Activated CD8-positive, alpha-beta memory T cell treated with anti-CD3 and anti-CD28 coated beads for 4 hours (primary cell): ENCODE measurements at places on chromosomes 3 and 15.

DNA sequence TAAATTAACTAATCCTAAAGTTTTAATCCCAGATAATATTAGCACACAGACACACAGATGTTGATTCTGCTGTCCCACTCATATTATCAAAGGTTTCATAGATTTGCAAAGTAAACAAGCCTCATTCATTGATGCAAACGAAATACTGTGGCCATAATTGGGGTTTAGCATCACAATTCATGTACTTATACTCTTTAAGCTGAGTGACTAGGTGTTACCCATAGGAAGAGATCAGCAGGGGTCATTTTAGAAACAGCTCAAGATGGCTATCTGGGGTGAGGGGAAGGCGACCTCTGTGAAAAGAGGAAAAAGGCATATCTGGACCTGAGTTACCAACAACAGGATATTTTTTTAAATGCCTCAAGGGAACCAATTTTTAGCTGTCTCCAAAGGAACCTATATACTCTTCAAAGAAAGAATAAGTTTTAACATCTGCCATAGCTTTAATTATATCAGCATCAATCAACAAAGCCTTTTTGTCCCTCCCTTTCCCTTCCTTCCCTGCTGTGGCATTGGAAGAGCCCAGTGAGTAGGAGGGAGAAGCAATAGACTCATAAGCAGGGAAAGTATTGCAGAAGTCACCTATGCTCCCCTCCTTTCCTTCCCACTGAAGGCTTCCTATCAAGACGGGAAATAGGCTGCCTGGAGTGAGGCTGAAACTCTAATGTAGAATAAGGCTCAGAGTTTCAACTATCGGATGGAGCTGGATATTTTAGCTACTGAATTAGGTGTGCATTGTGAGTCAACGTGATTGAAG is 553.4 kb downstream of the ZIC1 start:
- no peak for DNase-seq

DNA sequence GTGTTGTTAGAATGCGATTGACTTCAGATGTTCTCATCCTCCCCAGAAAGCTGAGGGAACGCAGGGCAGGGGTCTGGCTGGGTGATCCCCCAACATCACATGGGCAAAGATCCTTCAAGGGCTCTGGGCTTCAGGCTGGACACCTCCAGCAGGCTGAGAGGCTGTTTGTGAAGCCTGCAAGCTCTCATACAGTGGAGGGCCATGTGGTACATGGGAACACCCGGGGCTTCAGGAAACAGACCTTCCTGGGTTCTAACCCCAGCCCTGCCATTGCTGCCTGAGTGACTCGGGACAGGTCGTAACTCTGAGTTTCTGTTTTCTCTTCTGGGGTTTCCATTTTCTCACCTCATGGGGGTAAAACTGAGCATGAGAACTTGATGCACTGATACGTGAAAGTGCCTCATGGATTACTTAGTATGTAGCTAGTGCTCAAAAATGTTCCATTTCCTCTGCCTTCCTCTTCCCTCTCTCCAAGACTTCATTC is 81.2 kb downstream of the TLE3 start:
- DNase-seq: no peak

- DNase-seq: no peak
Measured at GRCh38 chr3:161069511-161070251, 35.5 kb downstream of the B3GALNT1 start.

DNA sequence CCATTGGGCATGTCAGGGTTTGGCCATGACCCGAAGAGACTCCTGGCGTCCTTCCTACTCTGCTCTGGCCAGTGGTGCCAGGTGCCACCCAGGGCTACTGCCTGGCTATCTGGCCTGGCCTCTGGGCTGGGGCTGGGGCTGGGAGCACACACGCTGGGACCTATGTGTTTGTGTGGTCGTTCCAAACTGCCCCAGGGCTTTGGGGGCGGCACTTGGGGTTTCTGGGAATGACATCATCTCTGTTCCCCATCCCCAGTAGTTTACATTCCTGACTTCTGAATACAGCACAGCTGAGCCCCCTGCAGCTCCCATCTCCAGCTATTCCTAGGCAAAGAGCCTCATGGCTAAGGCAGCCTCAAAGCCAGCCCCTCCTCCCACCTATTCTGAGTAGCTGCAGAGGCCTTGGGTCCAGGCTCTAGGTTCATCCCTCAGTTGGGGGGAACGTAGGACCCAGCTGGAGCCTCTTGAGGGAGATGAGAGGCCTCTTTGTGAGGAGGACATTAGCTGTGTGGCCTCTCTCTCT is 24.3 kb downstream of the PLEKHO2 start:
- no peak for DNase-seq

DNA sequence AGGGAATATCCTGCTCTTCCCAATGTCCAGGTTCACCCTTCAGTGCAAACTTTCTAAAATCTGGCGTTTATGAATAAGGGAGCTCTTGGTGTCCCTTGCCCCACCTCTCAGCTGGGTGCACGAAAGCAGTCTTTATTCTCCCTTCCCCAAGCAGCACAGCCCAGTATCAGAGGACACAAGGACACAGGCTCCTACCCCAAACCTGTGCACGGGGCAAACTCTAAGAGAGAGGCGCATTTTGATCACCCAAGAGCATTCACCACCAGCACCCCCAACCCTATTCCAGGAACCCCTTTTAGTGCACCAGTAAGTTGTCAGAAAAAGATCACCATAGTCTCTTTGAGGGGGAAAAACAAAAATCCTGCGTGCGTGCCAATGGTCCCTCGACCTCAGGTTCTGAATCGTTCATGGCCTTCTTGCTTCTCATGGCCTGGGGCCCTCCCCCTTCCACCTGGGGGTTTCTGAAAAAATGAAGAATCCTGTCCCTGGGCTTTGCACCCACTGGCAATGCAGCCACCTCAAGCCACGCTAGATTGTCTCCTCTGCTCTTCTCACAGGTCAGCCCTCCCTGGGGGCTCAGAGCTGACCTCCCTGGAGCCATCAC is 78.9 kb downstream of the FAM174B start:
- DNase-seq: no peak

DNA sequence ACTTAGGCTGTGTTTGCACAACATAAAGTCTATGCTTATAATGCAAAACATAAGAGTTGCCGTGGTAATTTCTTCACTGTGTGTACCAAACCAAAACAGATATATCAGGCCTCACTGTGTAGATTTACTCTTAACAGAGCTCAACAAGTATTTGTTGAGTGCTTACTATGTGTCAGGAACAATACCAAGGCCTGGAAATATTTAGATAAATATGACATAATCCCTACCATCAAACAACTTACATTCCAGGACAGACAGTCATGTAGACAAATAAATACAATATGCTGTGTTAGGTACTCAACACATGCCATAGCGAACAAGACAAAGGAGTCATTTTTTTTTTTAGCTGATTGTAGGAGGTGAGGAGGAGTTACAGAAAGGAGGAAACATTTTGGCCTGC is 554.0 kb downstream of the NSUN3 start:
- DNase-seq: no peak

DNA sequence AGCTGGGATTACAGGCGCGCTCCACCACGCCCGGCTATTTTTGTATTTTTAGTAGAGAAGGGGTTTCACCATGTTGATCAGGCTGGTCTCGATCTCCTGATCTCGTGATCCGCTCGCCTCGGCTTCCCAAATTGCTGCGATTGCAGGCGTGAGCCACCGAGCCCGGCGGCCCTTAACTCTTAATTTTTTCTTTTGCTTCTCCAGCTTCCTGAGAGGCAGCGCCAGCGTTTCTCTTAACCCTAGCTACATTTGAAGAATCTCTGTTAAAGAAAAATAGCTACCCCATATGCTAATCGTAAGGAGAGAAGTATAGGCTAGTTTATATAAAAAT is 465 bp upstream of the GK5 start:
- no peak for DNase-seq

DNA sequence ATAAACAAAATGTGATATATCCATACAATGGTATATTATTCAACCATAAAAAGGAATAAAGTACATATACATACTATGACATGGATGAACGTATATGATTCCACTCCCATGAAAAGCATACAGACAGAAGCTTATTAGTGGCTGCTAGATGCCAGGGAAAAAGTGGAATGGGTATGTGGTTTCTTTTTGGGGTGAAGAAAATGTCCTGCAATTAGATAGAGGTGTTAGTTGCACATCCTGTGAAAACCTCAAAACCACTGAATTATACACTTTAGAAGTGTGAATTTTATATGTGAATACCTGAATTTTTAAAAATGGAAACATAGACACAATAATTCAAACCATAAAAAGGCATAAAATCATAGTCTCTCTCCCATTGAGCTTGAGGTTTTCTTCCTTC is 11.2 kb downstream of the DENND6A start:
- DNase-seq: no peak

- DNase-seq: no peak
Measured at GRCh38 chr3:166362698-166363097, 525.5 kb upstream of the BCHE start.

DNA sequence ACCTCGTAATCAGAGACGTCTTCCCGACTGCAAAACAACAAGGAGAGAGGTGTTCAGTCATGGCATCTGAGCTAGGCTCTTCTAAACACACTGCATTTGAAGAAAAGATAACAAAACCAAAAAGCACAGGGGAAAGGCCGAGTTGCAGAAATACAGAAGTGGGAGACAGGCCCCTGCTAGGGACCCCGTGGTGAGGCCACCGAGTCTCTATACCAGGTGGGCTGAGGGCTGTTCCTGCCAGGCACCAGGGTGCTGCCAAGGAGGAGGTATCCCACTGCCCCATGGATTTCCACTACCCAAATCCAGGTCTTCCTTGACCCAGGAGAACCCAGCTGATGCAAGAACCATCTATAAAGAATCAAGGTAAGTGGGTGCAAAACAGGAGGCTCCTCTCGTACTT is 31.1 kb downstream of the RAB6B start:
- DNase-seq: no peak

- no peak for DNase-seq
Measured at GRCh38 chr15:75199357-75199940, 2.2 kb upstream of the C15orf39 start.

DNA sequence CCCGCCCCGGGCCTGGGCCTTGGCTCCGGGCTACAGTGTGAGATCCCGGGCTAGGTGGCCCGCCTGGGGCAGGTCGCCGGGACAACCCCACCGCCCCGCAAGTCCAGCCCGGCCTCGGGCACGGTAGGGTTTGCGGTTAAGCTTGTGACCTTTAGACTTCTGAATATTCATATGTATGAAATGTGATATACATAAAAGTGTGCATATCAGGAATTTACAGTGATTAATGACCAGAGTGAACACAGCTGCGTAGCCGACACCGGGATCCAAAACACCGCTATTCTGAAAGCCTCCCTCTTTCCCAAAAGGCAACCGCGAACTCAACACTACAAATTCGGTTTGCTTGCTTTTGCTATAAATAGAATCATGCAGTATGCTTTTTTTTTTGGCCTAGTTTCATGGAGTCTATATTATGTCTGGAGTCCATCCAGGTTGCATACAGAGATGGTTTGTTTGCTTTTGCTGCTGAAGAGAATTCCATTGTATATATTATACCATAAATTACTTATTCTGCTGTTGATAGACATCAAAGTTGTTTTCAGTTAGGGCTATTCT is 636 bp upstream of the SNRPA1 start:
- DNase-seq: no peak

DNA sequence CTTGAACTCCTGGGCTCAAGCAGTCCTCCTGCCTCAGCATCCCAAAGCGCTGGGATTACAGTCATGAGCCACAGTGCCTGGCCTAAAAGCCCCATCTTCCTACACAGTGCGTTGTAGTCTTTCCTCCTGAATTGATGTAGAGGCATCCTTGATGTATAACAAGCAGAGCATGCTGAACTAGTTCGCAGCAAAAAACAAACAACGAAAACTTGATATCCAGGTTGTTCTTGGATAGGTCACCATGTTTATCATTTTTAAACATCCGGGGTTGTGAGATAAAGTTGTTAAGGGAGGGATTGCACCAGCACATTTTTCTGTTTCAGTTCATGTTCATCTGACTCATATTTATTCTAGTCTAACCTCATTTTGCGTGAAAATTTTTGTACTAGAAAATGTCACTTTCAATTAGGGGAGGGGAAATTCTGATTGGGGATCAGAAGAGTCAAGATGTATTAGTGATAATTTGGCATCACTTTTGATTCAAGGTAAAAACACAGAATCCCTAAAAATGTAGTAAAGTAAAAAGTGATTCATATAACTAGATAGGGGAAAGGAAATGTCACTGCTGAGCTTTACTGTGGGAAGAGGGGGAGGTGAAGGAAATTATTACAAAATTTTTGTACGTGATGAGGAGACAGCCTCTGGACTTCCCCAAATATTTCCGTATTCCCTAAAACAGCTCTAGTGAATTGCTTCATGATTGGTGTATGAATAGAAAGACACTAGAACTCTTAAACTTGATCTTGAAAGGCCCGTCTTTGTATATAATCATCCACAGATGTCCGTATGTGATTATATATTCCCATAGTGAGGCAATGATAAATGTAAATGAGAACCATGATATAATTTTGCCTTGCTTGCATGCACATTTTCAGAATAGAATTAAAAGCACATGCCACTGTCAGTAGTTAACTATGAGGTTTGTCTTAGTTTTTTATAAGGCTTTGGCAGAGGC is 22.9 kb downstream of the RAB8B start:
- DNase-seq: no peak

- no peak for DNase-seq
Measured at GRCh38 chr3:60973321-60973720, 277.9 kb downstream of the FHIT start.

- no peak for DNase-seq
Measured at GRCh38 chr15:45397116-45397665, 18.8 kb upstream of the GATM start.

- DNase-seq: no peak
Measured at GRCh38 chr3:73787620-73788019, 162.9 kb upstream of the PDZRN3 start.

DNA sequence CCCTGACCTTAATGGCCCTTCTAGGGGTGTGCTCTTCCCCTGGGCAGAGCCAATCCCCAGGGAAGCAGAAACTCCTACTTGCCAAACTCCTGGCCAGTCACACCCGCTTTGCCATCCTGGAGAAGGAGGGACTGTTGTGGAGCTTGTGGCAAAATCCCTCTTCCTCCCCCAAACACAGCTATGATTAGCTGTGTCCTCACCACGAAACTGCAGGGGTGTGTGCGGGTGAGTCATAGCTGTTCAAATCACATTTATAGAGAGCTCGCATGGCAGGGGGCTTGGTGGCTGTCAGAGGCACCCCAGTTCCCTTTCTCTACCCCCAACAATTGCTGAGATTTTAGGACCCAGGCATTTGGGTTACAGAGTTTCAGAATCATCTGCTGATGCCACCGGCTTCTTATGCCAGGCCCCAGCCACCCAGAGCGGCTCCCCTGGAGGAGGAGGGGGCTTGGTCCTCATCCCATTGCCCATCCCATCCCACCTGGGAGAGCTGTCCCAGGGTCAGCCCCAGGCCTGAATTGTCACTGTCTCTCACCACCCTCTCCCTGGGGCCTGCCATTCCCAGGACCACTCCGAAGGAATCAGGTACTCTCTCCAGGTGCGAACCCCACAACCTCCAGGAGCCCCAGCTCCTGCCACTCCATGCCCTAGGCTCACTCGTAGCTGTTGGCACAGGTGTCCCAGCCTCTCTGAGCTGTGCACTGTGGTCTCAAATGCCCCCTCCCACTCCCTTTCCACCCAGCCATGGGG is 28.8 kb upstream of the MAGEF1 start:
- DNase-seq: no peak

GRCh38 chr3:184361532-184361931 is at the start of the genes CLCN2 and POLR2H:
Gene CLCN2, minus strand, starts transcription at chr3:184361605. Its CDS starts 126 bp downstream, at chr3:184361479.
Gene POLR2H, plus strand, starts transcription at chr3:184361710. Its CDS starts 1,783 bp downstream, at chr3:184363493.
- DNase-seq: no peak
